ENCODE measurements at places on chromosomes 13 and 19.
A peak's percentile ranks its signal among the peaks of the same experiment; 100 is the strongest.

DNA sequence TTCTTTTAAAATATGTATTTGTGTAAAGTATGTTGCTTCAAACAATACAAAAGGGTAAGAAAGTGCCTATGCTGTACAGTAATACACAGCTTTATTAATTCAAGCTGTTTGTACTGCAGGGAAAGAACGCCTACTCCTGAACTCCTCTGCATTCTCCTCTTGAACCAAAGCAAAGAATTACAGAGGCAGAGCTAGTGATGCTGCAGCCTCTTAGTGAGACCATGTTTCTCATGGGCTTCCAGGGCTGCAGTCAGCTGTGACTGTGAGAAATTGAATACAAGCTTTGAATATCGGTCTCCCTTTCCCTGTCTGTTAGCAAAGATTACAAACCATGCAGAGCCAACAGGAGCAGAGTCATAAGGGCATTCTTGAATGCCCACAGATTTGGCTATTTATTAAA lies 248.5 kb downstream of the SLITRK1 start:
- no peak for DNase-seq

- peak; percentile 52 for DNase-seq
Observed at GRCh38 chr19:49151267-49152118, 3.7 kb downstream of the HRC start.

GRCh38 chr19:38263689-38264485 lies 486 bp upstream of the SPINT2 start:
- DNase-seq, result no peak

GRCh38 chr13:63455938-63456337 lies 2040.3 kb upstream of the PCDH20 start:
- no peak for DNase-seq

GRCh38 chr19:40928850-40929249 lies 46.8 kb upstream of the CYP2A7 start:
- DNase-seq, result no peak

GRCh38 chr13:41962994-41963393 lies 2.1 kb upstream of the VWA8 start:
- DNase-seq, result no peak

DNA sequence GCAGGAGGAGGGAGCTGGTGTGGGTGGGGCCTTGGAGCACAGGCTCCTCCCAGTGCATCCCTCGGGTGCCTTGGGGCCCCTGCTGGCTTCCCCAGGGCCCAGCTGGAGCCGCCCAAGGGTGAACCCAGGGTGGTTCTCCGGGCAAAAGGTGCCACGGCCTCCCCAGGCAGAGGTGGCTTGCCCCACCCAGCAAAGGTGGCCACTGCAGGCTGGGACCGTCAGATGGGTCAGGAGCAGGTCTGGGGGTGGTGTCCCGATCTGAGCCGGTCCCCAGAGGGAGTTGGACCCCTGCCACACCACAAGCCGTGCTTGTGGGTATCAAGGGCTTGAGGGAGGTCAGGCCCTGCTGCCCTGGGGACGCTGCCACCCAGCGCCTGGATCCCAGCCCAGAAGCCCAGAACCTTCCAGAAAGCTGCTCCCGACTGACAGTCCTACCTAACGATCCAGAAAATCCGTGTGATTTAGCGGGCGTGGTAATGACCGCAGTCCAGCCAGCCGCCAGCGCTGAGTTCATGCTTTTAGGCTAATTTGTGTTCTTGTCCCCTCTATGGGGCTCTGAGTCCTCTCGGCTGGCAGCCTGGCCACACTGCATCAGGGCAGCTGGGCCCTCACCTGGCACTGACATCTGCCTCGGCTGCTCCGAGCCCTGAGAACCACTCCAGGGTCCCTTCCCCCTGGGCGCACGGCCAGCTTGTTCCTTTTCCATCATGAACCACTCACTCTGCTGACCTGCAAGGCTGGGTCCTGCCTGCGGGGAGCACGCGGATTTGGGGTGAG lies 5.0 kb upstream of the GRIN3B start:
- no peak for DNase-seq

DNA sequence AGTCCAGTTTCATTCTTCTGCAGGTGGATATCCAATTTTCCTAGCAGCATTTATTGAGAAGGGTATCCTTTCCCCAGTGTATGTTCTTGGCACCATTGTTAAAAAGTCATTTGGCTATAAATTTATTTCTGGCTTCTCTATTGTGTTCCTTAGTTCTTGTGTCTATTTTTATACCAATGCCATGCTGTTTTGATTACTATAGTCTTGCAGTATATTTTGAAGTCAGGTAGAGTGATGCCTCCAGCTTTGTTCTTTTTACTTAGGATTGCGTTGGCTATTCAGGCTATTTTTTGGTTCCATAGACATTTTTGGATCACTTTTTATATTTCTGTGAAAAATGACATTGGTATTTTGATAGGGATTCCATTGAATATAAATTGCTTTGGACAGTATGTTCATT lies 71.7 kb upstream of the MLNR start:
- DNase-seq, result no peak

- no peak for DNase-seq
Observed at GRCh38 chr13:93727211-93728141, 500.9 kb downstream of the GPC6 start.

DNA sequence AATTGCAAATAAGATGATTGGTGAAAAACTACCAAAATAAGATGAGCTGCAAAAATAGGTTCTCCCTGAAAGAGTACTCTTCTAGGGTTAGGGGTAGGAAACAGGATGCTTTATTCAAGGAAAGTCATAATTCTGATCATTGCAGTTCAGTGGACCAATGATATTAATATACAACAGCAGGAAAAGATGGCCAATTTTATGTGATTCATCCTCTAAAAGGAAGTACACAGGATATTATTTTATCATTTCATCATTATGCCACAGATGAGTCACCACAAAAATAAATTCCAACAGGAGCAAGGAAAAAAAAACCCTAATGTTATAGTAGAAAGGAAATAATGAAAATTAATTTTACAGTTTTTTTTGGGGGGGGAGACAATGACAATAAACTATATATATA lies 205.0 kb downstream of the NALCN start:
- DNase-seq, result no peak

DNA sequence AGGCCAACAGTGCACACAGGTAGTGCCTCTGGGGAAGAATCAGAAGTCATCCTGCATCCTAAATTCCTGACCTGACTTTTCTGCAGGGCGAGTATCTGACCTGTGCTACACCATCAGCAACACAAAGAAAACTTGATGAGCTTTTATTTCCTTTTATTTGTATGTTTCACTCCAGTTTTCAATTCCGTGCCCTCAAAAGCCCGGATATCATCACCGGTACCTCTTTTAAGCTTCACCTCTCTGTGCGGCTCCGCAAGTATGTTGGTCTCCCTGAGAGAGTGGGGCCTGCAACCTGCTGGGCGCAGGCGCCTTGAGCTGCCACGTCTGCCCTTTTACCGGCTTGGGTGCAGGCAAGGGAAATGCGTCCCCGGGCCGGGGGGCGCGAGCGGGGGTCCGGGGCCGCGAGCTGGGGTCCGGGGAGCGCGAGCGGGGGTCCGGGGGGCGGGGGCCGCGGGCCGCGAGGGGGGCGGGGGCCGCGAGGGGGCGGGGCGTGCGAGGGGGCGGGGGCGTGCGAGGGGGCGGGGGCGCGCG lies 4.3 kb upstream of the DUXA start:
- DNase-seq, result peak; percentile 19

GRCh38 chr19:44806291-44806690 lies 2.6 kb upstream of the BCAM start:
- DNase-seq, result no peak

DNA sequence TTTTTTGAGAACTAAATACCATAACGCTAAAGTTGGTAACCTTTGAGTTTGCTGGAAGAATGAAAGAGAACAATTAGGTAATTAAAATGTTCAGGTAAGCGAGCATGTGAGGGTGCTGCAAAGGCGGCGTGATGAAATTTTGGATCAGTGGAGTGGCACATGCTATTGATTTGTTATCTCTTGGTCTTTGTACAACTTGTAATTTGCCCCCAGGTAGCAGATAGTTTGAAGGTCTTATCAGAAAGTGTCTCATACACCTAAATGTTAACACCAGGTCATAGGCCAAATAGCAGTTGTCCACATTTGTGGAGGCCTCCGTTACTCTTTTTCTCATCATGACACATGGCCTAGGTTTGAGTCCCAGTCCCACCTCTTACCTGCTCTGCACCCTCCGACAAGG lies 14.9 kb downstream of the ARHGAP35 start:
- no peak for DNase-seq

- peak; percentile 17 for DNase-seq
Observed at GRCh38 chr13:99657848-99658260, 156.6 kb downstream of the TM9SF2 start.

DNA sequence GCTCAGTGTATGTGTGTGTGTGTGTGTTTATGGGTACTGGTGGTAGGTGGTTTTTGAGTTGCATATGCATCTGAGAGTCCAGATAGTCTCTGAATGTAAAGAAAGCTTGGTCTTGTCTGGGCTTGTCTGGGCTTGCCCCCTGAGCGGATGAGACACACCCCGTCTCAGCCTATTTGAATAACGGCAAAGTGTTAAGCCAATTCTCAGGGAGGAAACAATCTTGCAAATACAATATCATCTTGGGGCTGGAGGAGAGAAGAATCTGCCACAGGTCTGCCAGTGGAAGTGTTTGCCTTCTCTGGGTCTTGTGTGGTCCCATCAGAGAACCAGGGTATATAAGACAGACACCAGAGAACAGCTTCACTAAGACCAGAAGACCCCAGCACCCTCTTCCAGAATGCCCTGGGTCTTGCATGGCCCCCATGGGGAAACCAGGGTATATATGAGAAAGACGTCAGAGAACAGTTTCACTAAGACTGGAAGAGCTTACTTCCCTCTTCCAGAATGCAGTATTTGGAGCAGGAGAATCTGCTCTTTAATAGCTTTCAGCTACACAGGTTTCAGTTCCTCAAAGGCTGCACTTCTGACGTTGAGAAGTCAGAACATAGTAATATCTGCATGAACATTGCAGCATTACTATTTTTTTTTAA lies 13.3 kb downstream of the CD70 start:
- DNase-seq, result no peak

DNA sequence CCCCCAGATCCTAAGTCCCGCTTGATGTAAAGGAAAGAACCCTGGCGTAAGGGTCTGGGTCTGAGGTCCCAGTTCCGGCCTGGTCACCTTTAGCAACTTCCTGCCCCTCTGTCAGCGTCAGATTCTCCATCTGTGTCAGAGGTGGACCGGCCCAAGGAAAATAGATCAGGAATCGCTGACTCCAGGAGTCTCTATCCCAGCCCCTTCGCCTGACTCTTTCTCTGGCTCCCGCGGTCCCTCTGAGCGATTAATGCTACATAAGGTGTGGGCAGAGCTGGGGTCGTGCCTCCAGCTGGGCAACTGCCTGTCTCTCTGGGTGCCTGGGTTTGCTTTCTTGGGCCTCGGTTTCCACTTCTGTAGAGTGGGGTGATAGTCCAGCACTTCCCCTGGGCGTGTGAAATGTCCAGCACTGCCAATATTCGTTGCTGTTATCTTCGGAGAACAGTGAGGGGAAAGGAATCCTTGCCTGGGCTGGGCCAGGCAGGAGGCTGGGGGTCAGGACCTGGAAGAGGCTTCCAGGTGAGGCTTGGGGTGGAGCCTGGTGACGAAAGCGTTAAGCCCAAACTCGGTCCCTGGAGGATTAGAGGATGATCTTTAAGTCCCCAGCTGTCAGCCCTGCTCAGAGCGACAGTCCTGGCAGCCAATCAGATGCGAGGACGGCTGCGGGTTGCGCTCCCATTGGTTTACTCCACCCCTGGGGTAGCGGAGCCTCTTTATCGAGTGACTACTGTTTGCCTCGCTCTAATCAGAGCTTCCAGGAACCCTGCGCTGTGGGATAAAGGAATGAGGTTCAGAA lies 767 bp downstream of the ABCA7 start:
- peak; percentile 76 for DNase-seq

DNA sequence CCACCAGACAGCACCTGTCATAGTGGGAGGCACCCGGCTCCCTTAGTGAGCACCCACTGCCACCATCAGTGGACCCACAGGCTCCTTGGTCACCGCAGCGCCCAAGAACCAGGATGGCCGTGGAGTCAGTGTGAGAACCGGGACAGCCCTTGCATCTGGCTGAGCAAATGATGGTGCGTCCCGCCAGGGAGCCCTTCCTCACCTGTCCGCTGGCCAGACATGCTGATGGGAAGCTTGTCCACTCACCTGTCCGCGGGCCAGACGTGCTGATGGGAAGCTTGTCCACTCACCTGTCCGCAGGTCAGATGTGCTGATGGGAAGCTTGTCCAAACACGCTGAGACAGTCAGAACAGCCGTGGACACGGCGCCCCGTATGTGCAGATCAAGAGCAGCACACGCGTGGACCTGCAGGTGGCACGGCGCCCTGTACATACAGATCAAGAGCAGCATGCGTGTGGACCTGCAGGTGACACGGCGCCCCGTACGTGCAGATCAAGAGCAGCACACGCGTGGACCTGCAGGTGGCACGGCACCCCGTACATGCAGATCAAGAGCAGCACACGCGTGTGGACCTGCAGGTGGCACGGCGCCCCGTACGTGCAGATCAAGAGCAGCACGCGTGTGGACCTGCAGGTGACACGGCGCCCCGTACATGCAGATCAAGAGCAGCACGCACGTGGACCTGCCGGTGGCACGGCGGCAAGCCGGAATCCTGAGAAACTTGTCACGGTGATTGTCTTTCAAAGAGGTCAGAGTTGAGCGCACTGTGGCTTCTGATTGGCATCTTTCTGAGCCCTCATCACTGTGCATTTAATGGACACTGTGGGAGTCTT lies 40.7 kb upstream of the DCUN1D2 start:
- no peak for DNase-seq

DNA sequence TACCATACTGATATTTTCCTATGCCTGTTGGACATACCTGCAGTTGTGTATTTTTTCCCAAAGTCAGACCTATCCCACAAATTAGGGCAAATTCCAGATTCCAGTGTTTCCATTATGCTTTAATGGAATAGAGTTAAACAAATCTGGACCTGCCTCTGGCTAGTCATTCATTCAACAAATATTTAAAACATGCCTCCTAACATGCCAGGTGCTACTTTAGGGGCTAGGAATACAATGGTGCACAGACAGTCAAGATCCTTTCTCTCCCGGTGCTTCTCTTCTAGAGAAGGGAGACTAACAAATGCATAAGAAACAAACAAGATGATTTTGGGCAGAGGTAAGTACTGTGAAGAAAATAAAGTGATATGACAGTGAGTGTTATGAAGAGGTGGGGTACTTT lies 7.5 kb upstream of the WDFY2 start:
- no peak for DNase-seq

DNA sequence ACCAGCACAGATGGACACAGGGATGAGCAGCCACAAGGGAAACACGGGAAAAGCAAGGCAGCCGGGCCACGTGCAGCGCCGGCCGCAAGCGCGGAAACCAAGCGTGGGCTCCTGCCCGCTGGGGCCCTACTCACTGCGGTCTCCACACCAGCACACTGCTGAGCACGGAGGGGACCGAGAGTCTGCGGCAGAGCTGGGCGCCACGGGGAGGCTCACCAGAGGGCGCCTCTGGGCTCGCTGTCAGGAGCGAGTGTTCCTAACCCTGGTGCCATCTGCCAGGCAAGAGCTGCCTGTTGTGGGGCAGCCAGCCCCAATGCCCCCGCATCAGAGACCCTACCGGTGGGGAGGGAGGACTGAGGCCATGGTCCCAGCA lies 26.5 kb downstream of the MPND start:
- no peak for DNase-seq

- no peak for DNase-seq
Observed at GRCh38 chr19:48794291-48794690, 16.5 kb downstream of the BCAT2 start.

- DNase-seq, result no peak
Observed at GRCh38 chr13:58680115-58680514, 1048.6 kb downstream of the PCDH17 start.
